ENCODE measurements at places on chromosomes 3 and 15.

DNA sequence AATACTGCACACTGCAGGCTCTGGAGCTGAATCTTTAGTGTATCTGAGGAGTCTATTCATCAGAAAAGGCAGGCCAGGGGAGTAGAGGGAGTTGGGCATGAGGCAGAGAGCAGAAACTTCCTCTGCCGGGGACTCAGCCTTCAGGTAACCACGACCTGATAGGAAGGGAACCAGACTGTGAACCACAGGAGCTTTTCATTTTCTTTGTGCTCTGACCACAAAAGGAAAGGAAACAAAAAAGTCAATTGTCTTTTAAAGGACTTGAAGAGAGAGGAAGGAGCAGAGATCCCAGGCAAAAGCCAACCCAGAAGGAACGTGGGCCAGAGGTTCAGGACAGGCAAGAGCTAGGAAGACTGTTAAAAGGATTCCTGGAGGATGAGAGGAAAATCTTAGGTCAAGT lies 573.3 kb downstream of the EPHB1 start:
- DNase-seq, result no peak

- DNase-seq, result no peak
These were observed 109.5 kb downstream of the RPLP1 start for GRCh38 chr15:69562116-69562515.

DNA sequence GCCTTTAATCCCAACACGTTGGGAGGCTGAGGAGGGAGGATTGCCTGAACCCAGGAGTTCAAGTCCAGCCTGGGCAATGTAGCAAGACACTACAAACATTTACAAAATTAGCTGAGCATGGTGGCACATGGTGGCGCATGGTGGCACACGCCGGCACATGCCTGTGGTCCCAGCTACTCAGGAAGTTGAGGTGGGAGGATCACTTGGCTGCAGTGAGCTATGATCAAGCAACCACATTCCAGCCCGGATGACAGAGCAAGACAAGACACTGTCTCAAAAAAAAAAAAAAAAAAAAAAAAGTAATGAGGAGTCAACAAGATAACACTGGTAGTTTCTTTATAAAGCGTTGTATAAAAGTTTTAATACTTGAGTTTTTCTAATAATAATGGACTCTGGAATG lies 10.1 kb downstream of the FEZF2 start:
- DNase-seq, result no peak

- no peak for DNase-seq
These were observed 2.4 kb upstream of the PIK3R4 start for GRCh38 chr3:130748981-130749380.

DNA sequence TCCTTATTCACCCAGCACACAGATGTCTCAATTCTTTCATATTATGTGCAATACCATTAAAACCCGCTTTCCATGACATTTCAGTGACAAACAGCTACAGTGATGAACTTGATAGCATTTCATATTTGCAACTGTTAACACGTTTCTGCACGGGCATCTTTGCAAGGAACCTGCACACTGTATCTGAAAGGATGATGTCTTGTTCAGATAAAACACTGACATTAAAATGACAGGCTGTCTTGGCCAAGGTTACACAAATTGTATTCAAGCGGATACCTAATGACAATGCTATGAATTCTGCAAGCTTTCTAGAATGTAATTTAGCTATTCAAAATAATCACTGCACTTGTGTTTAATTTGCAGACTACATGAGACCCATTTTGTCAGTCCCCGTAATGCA lies 529.2 kb downstream of the FOXP1 start:
- no peak for DNase-seq

- no peak for DNase-seq
These were observed 1375.1 kb upstream of the ALCAM start for GRCh38 chr3:103991461-103992115.

DNA sequence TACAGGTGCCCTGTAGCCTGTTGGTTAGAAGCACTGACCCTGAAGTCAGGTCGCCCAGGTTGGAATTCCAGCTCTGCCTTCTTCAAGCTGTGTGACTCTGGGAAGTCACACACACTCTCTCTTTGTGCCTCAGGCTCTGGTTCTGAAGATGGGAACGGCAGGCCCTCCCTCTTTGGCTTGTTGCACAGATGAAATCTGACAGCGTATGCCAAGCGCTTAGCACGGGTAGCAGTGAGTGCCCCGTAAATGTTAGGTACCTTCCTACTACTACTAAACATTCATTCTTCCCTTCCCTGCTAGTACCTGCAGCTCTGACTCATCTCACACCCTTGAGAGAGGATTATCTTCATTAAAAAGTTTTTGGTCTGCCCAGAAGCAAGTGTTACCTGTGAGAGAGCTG lies 139.0 kb downstream of the PGPEP1L start:
- DNase-seq, result no peak

- no peak for DNase-seq
These were observed 32.7 kb downstream of the RTP1 start for GRCh38 chr3:187230011-187230410.

GRCh38 chr15:66110864-66111263 lies 142.7 kb downstream of the MEGF11 start:
- DNase-seq, result no peak

DNA sequence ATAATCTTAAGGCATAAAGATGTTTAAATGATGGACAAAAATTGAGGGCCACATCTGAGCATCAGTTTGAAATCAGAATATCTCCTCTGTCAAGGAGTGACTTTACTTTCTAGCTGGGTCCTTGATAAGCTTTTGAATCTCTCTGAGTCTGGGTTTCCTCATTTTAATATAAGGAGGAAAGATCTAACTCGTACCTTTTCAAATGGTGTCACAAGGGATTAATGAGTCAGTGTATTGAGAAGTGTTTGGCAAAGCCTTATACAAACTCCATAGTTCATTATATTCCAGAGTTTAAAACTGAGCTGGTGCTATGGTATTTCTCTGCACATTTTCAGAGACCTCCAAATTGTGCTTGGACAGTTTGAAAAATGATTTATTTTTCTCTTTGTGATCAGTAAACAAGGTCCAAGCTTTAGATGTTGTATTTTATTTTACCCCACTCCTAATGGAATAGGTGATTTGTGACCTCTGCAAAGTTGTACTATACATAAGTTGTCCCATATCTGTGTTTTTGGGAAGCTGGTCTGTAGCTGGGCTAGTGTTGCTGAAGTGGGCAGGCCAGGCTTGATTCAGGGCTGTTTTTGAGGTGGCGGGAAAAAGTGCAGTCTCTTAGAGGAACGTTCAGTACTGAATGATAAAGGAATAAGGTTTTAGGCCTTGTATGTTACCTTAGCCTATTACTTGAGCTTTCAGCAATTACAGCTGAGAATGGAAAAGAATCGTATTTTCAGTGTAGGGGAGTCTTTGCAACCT lies 5.6 kb downstream of the FNDC3B start:
- DNase-seq, result no peak

GRCh38 chr15:101528108-101528916 lies 38.8 kb upstream of the PCSK6 start:
- DNase-seq, result peak; percentile 66

DNA sequence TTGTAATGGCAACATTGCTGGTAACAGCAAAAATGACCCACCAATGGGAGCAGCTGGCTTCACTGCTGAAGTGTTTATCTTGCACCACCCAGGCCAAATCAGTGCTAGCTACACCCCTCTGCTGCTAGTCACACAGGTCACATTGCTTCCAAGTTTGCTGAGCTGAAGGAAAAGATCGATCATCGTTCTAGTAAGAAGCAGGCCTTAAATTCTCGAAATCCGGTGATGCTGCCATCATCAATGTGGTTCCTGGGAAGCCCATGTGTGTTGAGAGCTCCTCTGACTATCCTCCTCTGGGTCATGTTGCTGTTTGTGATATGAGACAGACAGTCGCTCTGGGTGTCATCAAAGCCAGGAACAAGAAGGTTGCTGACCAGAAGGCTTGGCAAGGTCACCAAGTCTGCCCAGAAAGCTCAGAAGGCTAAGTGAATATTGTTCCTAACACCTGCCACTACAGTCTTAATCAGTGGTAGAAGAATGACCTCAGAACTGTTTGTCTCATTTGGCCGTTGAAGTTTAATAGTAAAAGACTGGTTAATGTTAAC lies 21.2 kb downstream of the TM4SF4 start:
- DNase-seq, result no peak

DNA sequence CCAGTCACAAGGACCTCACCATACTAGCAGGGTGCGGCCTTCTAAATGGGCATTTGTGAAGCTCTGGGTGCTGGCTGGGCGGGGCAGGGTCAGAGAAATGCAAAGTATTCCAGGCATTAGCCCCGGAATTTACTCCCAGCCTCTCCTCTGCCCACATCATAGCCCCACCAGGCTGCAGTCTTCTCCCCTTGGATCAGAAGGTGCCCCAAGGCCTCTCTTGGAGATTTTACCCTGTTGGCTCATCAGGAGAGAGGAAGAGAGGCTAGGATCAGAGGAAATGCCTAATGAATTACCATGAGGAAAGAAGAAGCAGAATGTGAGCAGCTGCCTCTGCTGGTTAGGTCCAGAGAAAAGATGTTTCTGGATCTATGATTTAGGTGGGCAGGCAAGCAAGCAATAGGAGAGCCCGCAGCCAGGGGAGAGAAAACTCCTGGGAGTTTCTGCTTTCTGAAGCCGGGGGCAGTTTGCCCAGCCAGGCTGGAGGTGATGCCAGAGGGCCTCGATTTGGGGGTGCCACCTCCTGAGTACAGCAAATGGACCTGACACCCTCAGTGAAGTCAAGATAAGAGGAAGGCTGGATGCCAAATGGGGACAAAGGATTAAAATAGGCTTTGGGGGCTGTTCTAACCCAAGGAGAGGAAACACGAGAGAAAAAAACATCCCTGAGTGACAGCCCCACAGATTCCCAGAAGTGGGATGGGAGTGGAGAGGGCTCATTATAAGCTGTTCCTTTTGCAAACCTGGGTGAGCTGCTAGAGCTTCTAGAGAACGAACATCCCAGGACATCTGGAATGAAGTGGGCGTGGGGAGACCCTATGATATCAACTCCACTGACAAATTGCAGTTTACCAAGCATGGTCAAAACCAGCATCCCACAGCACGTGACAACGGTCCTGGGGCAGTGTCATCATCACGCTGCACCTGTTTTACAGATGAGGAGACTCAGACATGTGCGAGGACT lies 65.4 kb downstream of the BDH1 start:
- no peak for DNase-seq

GRCh38 chr15:87736891-87737389 lies 519.6 kb downstream of the NTRK3 start:
- no peak for DNase-seq

GRCh38 chr15:33234020-33234461 lies 39.5 kb upstream of the FMN1 start:
- no peak for DNase-seq

DNA sequence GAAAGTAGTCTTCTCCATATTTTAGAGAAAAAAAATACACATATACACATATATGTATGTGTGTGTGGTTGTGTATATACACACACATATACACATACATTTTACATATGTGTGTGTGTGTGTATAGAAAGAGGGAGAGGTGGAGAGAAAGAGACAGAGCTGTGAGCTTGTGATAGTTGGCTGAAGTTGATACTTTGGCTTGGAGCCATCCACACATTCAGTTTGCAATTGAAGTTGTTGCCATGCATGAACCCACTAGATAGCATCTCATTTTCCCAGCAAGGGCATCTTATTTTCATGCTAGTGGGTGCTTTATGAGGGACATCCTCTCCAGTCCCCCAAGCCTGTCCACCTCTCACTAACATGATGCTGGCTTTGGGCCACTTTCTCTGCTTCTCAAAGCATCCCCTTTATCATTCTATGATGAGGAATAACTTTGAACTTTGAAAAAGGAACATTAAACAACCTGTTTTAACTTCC lies 228.6 kb downstream of the ZNF621 start:
- DNase-seq, result no peak

- no peak for DNase-seq
These were observed 700.1 kb downstream of the NLGN1 start for GRCh38 chr3:174097686-174098085.

- DNase-seq, result no peak
These were observed 47.3 kb downstream of the P3H2 start for GRCh38 chr3:190073264-190074008.

DNA sequence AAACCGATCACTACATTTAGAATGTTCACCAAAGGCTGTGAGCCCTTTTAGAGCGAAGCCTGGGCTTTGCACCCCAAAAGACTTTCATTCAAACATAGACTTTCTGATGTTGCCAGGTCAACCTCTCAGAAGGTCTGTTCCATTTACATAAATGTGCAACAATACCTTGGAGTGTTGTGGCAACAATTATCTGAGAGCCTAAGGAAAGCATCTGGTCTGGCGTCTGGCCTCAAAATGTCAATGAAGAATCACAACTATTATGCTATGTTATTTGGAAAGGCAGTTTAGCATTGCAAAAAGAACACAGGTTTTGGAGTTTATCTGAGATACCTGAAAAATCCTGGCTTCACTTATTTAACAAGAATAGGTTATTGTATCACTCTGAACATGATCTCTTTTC lies 50.0 kb downstream of the POLR2M start:
- DNase-seq, result no peak

- peak; percentile 25 for DNase-seq
These were observed 321.8 kb downstream of the FEZF2 start for GRCh38 chr3:62051506-62051905.

- DNase-seq, result no peak
These were observed 43.5 kb upstream of the ABI3BP start for GRCh38 chr3:101036676-101037075.

DNA sequence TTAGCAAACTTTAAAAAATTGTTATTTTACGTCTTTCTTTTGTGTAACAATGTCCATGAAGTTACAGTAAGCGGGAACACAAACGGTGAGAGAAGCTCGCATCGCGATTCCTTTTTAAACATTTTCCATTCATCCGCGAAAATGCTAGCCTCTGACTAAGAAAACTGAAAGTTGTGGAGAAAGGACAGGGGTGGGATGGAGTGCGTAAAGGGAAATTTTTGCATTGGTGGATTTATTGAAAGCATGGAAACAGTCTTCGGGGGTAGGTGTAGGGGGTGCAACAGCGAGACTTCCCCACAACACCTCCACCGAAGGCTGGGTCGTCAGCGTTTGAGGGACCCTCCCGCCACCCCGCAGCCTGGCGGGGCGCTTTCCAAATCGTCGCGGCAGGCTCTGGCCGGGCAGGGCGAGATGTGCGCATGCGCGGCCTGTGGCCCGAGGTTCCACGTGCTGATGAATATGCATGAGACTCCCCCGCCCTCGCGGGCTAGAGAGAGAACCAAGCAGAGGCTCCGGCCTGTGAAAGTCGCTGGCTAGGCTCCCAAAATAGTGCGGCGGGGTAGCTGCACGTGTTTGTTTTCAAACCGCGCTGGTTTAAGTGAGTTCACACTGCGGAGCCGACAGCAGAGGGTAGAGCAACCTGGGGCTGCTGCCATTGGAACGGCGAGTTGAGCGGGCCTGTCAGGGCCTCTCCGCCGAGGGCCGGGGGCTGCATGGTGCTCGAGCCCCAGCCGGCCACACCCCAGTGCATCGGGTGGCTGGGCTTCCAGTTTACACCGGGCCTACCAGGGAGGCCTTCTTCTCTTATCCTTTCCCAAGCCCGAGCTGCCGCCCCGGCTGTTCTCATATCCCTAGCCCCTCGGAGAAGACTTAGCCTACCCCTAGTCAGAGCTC lies 9.9 kb downstream of the ZIC1 start:
- no peak for DNase-seq

GRCh38 chr3:128266453-128266852 lies 113.2 kb downstream of the EEFSEC start:
- DNase-seq, result no peak

Measured in mucosa of gallbladder (tissue), 1 donor.